A549 treated with ZK216348 at 1 μM for 4 hours (cell line): ENCODE measurements at places on chromosomes 13 and 19. TPM values are rescaled to one million over a fixed set of nuclear protein-coding genes. Genes with fewer than 3 reads are reported as not detected.

LILRB5 gene
- 0.04 TPM in 1 of 5 replicates, not detected in the others for total RNA-seq

FGF22 gene
- 0.21 to 1.0 TPM (median 0.87 TPM) in 5 replicates for total RNA-seq

ZNF665 gene
- not detected in 5 replicates for total RNA-seq

IL4I1 gene
- 0.19 to 0.88 TPM (median 0.64 TPM) in 5 replicates for total RNA-seq

SMAD9 gene
- 0.06 to 0.19 TPM (median 0.12 TPM) in 4 of 5 replicates, not detected in the other for total RNA-seq

ABCC4 gene
- total RNA-seq = 16.3 to 26.9 TPM (median 24.6 TPM) in 5 replicates

GRIN2D gene
- 4.4 to 12.0 TPM (median 10.2 TPM) in 5 replicates for total RNA-seq

KLC3 gene
- 0.40 to 1.2 TPM (median 0.79 TPM) in 5 replicates for total RNA-seq

SIGLEC14 gene
- total RNA-seq = 0.12 TPM in 1 of 5 replicates, not detected in the others

SOX1 gene
- total RNA-seq = not detected in 5 replicates

MTIF3 gene
- total RNA-seq = 20.3 to 31.9 TPM (median 24.0 TPM) in 5 replicates

NLRP11 gene
- 0.05 to 0.06 TPM in 2 of 5 replicates, not detected in the others for total RNA-seq

LMTK3 gene
- total RNA-seq = 2.2 to 6.0 TPM (median 5.9 TPM) in 5 replicates

CGB3 gene
- not detected in 5 replicates for total RNA-seq

PRTN3 gene
- total RNA-seq = 0.24 to 0.64 TPM (median 0.34 TPM) in 3 of 5 replicates, not detected in the others

RFPL4A gene
- 0.28 to 1.1 TPM (median 0.51 TPM) in 4 of 5 replicates, not detected in the other for total RNA-seq

CLDND2 gene
- total RNA-seq = 6.6 to 12.6 TPM (median 10.5 TPM) in 5 replicates

ETV2 gene
- 1.1 to 3.1 TPM (median 2.7 TPM) in 5 replicates for total RNA-seq

PLK5 gene
- total RNA-seq = not detected in 5 replicates

TMEM221 gene
- total RNA-seq = 0.14 to 0.91 TPM (median 0.63 TPM) in 5 replicates
